ENCODE measurements at places on chromosomes 5 and 9.

GRCh38 chr5:80268916-80269315, 13.1 kb upstream of the SERINC5 start:
- DNase-seq, result peak; percentile 25

DNA sequence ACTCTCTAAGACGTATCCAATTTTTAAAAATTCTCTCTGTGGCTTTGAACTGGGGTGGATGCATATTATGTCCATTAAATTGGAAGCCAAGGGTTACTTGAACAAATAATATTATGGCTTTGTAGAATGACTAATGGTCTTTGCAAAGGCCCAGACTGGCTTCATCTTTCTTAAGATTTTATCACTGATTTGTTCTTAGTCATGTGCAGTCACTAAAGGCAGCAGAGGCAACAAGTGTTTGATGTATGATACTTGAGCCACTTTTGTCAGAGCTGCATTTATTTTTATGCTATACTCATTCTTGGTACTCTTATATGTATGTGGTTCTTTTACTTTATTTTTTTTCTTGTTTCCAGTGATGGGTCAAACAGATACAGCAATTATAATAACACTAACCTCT, 152.2 kb downstream of the NR2F1-AS1 start:
- DNase-seq, result no peak

- no peak for DNase-seq
These were observed 72.8 kb downstream of the MED27 start for GRCh38 chr9:132006677-132007370.

DNA sequence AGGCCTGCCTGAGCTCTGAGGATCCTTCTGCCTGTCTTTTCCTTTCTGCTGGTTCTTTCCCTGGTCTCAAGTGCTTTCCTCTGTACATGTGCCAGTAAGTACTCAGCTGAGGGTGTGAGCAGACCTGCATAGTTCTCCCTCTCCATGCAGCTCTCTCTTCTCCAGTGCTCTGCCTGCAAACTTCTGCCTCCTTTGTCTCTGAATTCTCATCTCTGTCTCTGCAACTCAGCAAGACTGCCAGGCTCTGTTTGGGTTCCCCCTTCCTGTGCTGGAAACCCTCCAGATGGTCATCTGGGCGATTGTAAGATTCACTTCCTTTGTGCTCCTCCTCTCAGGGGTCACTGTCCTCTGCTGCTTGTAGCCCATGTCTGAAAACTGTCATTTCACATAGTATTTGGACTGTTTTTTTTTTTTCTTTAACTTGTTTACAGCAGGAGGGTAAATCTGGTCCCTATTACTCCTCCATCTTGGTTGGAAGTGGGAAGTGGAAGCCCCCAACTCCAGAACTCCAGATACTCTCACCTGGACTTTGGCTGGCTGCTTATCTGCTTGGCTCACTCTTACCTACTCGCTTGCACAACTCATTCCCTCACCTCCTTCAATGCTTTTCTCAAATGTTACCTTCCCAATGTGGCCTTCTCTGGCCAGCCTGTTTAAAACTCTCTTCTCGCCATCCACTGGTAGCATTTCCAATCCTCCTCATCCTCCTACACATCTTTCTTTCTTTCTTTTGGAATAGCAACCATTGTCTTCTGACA, 175.3 kb upstream of the TBC1D2 start:
- no peak for DNase-seq

DNA sequence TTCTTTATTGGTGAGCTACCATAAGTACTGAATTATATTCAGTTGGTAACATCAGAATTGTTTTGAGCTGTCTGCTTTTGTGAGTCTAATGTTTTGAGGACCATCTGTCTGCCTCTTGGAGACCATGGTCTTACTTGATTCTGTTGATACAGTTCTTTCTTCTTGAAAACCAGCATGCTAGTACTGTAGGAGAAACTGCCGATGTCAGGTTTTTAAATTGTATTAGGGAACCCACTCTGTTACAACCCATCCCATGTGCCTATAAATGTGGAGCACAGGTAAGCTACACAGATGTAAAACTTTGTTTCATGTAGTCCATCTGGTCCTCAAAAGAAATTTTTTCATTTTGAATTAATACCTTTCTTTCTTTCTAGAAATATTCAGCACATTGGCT, 103.4 kb upstream of the DMRTA1 start:
- no peak for DNase-seq

DNA sequence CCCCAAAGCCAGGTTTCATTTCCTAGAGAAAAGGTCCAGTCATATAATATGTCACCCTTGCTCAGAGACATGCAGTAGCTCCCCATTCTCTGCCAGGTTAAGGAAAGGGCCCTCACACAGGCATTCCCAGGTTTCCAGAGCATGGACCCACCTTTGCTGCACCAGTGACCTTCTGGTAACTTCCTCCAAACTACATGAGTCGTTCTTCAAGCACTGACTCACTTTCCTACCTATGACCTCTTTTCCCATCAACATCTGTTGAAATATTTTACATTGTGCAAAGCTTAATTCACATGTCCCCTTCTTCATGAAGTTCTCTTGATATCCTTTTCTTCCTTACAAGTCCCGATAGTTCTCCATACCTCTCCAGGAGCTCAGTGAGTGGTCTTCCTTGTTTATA, 25.9 kb downstream of the SH3TC2 start:
- DNase-seq, result no peak

- no peak for DNase-seq
These were observed 25.0 kb downstream of the CSF2 start for GRCh38 chr5:132098621-132099020.

GRCh38 chr5:173727839-173728778, 111.7 kb upstream of the BOD1 start:
- DNase-seq, result no peak

GRCh38 chr9:17436854-17437253, 142.0 kb upstream of the SH3GL2 start:
- DNase-seq, result no peak

DNA sequence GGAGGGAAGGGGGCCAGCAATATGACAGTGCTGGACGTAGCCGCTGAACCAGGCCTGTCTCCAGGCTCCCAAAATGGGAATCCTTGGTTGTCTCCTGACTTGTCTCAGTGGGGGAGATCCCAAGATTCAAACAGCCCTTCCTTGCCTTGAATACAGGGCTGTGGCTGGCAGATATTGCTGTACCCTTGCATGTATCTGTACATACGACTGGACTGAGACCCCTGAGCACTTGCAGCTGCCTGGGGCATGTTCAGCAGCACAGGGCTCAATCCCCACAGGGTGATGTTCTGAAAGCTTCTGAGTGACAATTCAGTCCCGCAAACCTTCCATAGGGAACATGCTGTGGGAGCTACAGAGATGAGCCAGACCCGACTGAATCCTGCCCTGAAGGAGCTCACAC, 13.3 kb downstream of the OR13J1 start:
- no peak for DNase-seq

DNA sequence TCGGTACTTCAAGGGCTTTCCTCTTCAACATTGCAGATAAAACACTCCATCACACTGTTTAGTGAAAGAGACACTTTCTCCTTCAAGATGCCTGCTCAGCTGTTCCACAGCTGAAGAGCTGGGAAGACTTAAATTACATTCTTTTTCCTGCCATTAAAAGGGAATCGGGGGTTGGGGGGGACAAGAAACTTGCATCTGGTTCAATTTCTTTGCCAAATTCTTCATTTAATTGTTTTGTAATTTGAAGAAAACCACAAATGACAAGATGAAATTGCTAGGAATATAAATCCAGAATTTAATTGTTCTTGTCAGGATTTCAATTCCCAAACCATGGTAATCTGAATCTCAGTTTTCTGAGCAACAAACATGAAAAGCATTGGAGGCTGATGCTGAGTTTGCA, 478.3 kb downstream of the EBF1 start:
- DNase-seq, result no peak

DNA sequence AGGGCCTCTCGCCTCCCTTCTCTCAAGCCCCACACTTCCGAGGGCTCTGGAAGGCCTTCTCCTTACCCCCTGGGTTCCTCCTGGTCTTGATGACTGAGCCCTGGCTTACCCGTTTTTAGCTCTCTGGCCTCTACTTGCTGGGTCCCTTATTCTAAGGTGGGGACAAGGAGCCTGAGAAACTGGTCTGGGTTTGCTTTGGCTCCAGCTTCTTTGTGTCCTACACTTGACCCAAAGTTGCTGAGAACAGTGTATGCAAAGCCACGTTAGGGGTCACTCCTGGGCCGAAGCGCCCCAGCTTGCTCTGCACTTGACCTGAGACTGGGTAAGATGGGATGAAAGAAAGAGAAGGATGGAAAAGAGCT, 788 bp downstream of the ZNF346 start:
- DNase-seq, result no peak

DNA sequence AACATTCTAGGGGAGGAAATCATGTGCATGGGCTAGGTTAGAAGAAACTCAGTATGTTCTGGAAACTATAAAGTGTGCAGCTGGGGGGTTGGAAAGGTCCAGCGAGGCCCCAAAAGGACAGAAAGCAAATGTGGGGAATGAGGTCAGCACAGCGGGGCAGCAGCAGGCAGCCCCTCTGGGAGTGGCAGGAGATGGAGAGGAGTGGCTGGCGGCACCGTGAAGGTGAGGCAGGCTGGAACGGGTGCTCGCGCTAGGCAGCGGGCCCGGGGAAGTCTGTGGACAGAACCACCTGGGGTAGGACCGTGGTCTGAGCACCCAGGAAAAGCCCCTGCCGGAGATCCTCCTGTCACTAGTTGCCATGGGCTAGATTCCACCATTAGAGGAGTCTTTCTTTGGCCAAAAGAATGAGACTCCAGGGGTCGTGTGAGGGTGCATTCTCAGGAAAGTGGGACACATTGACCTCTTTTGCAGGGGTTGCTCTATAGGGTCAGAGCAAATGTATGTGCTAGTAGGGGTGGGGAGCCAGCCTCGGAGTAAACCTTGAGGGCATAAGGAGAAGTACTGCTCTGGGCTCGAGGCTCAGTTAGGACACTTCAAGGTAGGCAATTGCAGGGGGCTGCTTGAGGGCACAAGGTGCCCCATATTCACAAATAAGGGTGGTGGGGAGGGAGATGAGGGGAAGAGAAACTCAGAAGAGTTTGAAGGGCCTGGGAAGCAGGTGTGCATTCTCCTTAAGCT, 61.2 kb downstream of the IL6ST start:
- no peak for DNase-seq

DNA sequence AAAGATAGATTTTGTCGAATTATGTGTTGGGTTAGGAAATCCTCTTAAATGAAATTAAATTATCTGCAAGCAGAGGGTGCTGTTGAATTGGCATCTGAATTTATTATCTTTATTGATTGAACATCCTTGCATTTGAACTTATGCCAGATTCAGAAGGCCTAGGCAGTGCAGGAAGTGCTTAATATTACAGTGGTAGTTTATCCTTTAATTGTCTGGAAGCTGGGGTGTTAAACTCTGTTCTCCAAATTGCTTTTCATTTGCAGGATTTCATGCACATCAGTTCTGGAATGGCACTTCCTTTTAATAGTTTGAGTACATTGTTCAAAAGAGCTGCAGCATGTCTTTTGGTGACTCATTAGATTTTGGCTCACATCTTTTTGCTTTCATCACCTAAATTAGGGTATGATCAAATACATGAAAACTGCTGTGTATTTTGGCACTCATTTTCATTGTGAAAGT, 186.3 kb downstream of the KDM4C start:
- DNase-seq, result peak; percentile 73

GRCh38 chr5:116695681-116696080, 121.1 kb upstream of the SEMA6A start:
- no peak for DNase-seq

DNA sequence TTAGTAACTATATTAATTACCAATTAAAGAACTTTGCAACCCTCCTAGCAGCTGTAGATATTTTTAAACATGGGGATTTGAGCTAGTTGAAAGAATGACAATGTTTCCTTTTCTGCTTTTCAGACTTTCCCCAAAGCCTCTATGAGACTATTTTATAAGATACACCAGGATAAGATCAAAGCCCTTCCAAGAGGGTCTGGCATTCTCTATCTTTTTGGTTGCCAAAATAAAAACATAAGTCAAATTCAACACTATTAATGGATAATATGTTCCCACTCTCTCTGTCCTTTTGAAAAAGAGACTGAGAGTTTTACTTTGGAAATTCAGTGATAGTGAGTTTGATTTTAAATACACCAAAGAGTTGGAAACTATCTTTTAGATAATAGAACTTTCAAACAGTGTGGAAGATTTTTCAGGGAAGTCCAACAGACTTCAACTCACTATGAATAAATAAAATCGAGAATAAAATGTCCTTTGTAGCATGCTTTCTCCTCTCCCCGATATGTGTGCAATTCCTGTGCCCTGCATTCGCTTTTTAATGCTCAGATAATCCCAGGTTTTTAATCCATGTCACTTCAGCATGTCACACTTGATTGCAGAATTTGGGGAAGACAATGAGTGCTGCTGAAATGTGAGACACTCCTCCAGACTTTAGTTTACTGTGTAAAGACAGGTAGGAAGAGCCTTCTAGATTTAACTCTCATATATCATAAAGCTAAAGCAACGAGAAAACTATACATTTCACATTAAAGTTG, 1095.7 kb upstream of the DMAC1 start:
- no peak for DNase-seq

- no peak for DNase-seq
These were observed 53.3 kb upstream of the ATP10B start for GRCh38 chr5:160905285-160905684.

- DNase-seq, result no peak
These were observed 29.5 kb downstream of the RXRA start for GRCh38 chr9:134355561-134356279.

- DNase-seq, result peak; percentile 24
These were observed 31.0 kb downstream of the GOLGA2 start for GRCh38 chr9:128244837-128245231.

- no peak for DNase-seq
These were observed 64.3 kb downstream of the RXRA start for GRCh38 chr9:134390537-134390936.

- no peak for DNase-seq
These were observed 231.7 kb downstream of the FBXL7 start for GRCh38 chr5:15731699-15732098.

- DNase-seq, result no peak
These were observed 28.7 kb downstream of the RAD1 start for GRCh38 chr5:34886392-34887119.

- no peak for DNase-seq
These were observed 296 bp downstream of the ZSWIM6 start for GRCh38 chr5:61332358-61332749.

GRCh38 chr9:136728548-136729123, 14.1 kb downstream of the LCN10 start:
- no peak for DNase-seq

- no peak for DNase-seq
These were observed 84.4 kb downstream of the ZSWIM6 start for GRCh38 chr5:61416420-61416819.
